Urinary bladder (tissue), 4 donors: ENCODE measurements at places on chromosomes 2 and 18. TPM values are rescaled to one million over a fixed set of nuclear protein-coding genes. Genes with fewer than 3 reads are reported as not detected.

HOXD10 gene
- 4.1 TPM for polyA plus RNA-seq

CNTNAP5 gene
- polyA plus RNA-seq = 0.01 TPM

EN1 gene
- not detected for polyA plus RNA-seq

ARHGEF4 gene
- polyA plus RNA-seq = 18.2 TPM

SH3BP4 gene
- polyA plus RNA-seq = 14.3 TPM

FBXO15 gene
- 0.38 TPM for polyA plus RNA-seq
